Osteocyte (in vitro differentiated cells): ENCODE measurements at places on chromosomes 2 and 18. TPM values are rescaled to one million over a fixed set of nuclear protein-coding genes. Genes with fewer than 3 reads are reported as not detected.

The PIEZO2 gene
- total RNA-seq = 134 and 139 TPM in 2 replicates

- peak overlapping the region; percentile 85 for H3K27ac ChIP-seq
- no peaks in the 10 kb centered on the region for H3K36me3 ChIP-seq
- H3K4me1 ChIP-seq = peaks cover 31% of the 10 kb centered on the region
- no peak for DNase-seq
Observed at GRCh38 chr2:173982182-173982714, 17.1 kb upstream of the SP3 start.

DNA sequence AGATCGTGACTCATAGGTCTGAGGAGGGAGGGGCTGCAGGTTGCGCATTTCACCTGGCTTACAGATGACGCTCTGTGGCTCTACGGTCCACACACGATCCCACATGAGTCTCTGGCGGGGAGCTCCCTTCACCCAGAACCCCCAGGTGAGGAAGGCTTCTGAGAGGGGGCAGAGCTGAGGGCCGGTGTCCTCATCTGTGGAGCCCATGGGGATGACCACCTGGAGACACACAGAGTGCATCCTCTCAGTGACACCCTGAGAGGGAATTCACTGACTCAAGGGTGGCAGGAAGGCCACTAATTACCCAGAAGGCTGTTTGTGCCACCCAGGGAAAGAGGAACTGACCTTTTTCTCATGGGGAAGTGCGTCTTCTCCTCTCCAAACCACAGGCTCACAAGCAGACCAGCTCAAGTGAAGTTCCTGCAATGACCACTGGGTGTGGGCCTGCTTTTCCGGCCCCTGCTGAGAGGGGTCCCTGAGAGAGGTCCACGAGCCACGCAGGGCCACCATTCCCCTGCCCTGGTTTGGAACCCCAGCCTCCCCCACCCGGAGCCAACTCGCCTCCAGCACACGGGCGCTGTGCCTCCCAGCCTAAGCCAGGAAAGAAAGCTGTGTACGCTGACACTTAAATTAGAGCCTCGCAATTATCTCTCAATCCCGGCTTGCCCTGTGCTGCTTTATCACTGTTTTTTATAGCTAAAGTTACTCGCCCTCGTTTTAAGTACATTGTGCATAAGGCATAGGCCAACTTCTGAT lies 114.1 kb downstream of the BCL11A start:
- H3K4me3 ChIP-seq = no peak overlapping the region
- no peaks in the 10 kb centered on the region for H3K27me3 ChIP-seq
- peaks cover 20% of the 10 kb centered on the region for H3K4me1 ChIP-seq
- no peak overlapping the region for H3K27ac ChIP-seq
- DNase-seq = no peak
- no peaks in the 10 kb centered on the region for H3K36me3 ChIP-seq

- peaks cover 23% of the 10 kb centered on the region for H3K27me3 ChIP-seq
- H3K27ac ChIP-seq = no peak overlapping the region
- H3K36me3 ChIP-seq = no peaks in the 10 kb centered on the region
- DNase-seq = no peak
- no peak overlapping the region for H3K4me3 ChIP-seq
- no peaks in the 10 kb centered on the region for H3K4me1 ChIP-seq
Observed at GRCh38 chr18:50806208-50806616, 13.6 kb downstream of the MRO start.
